ENCODE measurements at places on chromosomes 5 and 9. TPM values are rescaled to one million over a fixed set of nuclear protein-coding genes. Genes with fewer than 3 reads are reported as not detected.

The C9orf85 gene
- 5.4 TPM for total RNA-seq

The SH2D3C gene
- total RNA-seq, result 13.7 TPM

GRCh38 chr9:89701221-89701798 is 96.5 kb downstream of the GADD45G start:
- no peak for DNase-seq

DNA sequence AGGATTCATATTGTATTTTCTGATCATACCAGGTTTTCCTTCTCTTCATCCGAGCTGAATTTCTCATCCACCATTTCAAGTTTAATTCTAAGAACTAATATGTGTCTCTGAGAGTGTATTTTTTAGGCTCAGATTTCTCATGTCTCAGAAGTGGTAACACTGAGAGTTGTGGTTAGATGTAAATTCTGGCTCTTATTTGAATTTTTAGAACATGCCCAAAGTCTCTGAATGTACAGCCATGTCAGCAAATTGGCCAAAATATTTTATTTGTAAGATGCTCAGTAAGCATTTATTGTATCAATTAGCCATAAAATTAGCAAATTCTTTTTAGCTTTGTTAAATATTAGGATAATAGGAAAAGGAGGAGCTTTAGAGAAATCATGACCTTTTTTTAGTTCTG is 16.6 kb downstream of the SV2C start:
- no peak for DNase-seq

DNA sequence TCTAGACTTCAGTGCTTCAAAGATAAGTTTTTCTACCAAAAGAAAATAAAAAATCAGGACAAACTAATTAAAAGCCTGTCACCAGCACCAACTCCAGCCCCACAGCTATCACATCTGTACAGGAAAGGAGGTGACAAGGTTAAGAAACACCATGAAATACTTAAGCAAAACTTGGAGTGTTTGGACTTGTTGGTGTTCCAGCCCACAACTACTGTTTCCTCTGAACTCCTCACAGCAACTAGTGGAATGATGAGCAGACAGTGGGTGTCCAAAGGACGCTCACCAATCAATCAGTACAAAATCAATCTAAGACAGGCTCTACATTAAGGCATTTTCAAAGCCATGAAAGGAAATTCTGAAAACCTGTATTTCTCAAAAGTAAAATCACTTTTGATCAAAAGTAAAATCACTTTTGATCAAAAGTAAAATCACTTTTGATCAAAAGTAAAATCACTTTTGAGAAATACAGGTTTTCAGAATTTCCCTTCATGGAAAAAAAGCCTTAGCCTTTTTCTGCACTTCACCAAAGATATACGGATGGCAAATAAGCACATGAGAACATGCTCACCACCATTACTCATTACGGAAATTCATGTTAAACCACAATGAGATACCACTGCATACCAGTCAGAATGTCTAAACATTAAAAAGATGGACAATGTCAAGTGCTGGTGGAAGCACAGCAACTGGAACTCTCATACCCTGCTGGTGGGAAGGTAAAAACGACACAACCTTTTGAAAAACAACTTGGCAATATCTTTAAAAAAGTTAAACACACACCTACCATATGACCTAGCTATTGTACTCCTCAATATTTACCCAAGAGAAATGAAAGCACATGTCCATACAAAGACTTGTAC is 79.7 kb downstream of the MED27 start:
- DNase-seq, result no peak

GRCh38 chr9:121123816-121124535 is 49.2 kb downstream of the CNTRL start:
- no peak for DNase-seq

- no peak for DNase-seq
Measured at GRCh38 chr9:116420993-116421538, 266.0 kb upstream of the TRIM32 start.

GRCh38 chr9:462606-463005 is 247.9 kb downstream of the DOCK8 start:
- no peak for DNase-seq

Measured in heart left ventricle (tissue), 16 donors.